Activated CD4-positive, alpha-beta T cell treated with anti-CD3 and anti-CD28 coated beads, Interleukin-2, amount 10 ng/mL, durations not matched to agents 7 days and 5 days (primary cell): ENCODE measurements at places on chromosomes 16 and 17.

DNA sequence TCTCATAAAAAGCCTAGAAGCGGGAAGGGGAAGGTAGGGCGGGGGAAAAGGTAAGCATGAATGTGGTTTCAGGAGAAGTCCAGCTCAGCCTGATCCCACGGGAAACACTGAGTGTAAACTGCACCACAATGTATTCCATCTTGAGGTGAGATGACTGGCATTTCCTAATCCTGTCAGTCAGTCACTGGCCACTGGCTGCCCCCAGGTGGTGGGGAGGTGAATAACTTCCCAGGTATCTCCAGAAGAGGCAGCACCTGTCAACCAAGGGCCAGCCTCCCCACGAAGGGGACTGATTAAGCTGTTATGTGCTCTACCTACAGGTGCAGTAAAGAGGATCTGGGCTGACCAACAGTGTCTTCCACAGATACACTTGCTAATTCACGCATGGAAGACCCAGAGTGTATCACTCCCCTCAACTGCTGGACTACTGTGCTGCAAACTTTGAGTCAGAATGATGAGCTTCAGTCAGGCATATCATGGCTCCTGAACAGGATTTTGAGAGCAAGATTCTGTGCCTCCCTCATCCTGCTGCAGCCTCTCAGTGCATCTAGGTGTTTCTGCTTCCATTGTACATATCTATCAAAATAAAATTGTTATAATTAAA lies 108.5 kb upstream of the CCL2 start:
- peak; percentile 77 for DNase-seq

DNA sequence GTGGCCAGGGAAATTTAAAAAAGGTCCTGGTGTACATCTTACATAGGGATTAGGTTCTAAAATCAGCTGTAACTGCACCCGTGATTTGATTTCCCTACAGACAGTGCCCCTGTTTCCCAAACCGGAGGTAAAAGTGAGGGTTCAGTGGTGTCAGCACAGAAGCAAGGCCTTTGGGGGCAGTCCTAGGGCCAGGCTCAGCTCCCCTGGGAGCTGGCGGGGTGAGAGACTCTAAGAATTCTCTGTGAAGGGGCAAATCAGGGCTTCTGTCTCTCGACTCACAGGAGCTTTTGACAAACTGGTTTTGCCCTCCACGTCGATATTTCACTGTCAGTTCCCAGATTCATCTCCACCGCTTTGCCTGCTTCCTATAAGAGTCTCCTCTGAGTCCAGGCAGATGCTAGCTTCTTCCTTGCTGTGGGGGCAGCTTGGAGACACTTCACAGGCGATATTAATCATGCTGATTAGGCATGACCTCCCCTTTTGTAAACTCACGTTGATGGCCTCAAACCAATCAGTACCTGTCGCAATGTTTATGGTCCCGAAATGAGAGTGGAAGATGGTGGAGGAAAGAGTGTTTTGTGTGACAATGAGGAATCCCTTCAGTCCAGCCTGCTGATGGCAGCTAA lies 234.2 kb upstream of the TOX3 start:
- no peak for DNase-seq

DNA sequence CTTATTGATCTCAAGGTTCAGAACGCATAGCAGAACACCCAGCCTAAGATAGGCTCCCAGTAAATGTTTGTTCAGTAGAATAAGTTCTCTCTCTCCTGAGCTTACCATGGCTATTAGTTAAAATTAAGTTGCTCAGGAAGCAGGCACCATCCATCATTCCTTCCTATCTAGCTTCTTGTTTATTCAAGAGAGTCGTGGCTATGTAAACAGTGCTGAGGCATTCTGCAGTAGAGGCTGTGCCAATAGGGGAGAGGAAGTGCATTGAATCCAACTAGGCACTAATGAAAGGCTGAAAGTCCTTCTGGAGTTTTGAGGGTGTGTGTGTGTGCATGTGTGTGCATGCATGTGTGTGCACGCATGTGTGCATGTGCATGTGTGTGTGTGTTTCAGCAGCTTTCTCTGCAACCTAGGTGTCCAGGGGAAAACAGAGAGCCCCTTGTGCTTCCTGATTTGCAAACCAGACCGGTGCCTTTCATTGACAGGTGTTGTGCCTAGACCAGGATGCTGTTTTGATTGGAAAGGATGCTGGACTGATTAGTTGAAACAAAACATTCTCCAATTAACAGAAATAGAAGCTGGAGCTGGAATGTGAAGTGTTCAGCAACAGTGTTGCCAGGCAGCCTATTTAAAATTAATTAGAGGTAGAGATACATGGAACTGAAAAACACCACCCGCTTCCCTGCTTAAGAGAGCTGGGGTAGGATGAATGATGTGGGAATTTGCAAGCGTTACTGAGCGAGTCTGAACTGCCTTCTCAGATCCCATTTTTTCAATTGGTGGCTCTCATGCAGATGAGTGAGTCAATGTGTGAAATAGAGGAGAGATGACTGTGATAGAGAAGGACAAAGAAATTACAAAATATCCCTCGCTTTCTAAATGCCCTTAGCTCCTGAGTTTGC lies 103.3 kb upstream of the CLEC3A start:
- no peak for DNase-seq

- DNase-seq = no peak
Measured at GRCh38 chr16:22400900-22401299, 26.5 kb upstream of the CDR2 start.

GRCh38 chr17:39665642-39666224 lies 584 bp downstream of the TCAP start:
- DNase-seq = no peak

DNA sequence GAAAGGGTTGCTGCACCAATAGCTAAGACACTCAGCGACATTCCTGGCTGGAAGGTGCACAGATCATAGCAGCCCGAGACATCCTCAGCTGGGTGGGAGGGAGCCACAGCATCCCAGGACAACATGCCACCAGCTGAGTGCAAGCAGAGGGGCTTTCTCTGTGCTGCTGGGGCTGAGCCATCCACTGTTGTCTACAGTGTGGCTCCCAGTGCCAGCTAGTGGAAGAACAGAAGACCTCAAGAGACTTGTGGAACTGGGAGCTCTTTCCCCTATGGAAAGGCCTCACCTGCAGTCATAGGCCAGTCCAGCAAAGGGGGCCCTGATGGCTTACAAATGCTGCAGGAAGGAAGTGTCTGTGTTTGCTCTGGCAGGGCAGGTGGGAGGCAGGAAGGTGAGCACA lies 131.0 kb downstream of the C16orf78 start:
- no peak for DNase-seq

DNA sequence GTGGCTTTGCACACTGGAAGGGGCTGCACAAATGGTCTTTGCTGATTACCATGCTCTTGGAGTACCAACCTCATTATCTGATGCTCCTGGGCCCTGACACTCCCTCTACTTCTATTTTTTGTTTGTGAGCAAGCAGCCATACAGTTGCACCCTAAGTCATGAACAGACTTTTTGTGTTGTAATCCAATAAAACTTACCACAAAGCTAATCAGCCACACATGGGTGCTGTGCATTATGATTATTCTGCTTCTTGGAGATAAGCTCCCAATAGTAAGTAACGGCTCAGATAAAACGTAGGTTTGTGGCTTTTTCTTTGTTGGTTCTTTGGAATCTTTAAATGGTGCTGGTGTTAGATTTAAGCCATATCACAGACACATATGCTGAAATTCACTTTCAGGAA lies 76.2 kb downstream of the CCT6B start:
- DNase-seq = no peak
